ENCODE measurements at places on chromosomes 7 and 10.

- DNase-seq, result no peak
Measured at GRCh38 chr10:100685331-100685730, 60.1 kb upstream of the PAX2 start.

GRCh38 chr10:78866731-78867554, 201.8 kb upstream of the ZMIZ1 start:
- DNase-seq, result peak; percentile 0

- DNase-seq, result no peak
Measured at GRCh38 chr7:80916770-80917741, 1.8 kb downstream of the SEMA3C start.

DNA sequence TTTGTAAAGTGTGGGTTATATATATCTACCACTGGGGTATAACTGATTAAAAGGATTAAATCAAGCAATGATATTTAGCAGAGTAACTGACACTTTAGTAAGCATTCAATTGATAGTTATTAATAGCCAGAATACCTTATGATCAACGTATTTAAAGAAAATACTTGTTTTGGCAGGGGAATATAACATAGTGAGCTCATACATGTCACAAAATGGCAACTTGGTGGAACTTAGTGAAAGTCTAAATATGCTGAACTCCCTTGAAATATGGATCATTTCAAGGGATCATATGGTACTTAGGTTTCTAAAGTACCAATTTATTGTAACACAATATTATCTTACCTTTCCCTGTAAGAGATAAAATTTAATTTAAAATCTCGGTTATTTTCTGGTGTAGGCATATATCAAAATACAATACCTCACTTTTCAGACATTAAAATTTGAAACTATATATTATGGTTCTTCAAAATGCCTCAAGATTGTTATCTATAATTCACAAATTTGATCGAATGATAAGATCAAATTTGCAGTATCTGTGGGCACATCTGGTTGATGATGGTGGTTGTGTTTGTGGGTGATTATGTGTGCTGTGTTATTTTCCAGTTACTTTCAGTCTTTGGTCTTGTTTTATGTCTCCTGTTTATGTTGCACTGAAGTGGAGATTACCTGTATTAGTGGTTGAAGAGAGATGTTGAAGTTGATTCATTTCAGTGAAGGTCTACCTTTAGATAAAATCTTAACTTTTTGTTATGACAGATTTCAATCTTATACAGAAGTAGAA, 5.2 kb downstream of the ARL4A start:
- DNase-seq, result no peak

GRCh38 chr7:5453566-5454075, 30.0 kb upstream of the TNRC18 start:
- no peak for DNase-seq

DNA sequence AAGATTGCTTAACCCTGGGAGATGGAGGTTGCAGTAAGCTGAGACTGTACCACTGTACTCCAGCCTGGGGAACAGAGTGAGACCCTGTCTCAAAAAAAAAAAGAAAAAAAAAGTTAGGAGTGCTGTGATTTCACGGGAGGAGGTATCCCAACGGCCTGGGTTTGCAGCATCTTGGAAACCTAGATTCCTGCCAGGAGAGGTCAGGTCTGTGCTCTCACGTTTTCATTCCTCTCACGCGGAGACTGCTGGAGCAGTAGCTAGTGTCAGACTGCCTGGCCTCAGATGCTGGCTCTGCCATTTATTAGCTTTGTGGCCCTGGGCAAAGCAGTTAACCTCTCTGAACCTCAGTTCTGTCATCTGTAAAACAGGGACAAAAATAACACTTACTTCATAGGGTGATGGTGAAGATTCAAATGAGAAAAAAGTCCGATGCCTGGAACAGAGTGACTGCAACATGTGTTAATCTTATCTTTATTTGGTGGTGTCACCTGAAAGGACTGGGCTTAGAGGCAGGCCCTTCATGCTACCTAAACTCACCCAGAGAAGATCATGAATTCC, 94.9 kb downstream of the GAD2 start:
- DNase-seq, result no peak

GRCh38 chr7:84328571-84328970, 134.0 kb upstream of the SEMA3A start:
- no peak for DNase-seq

DNA sequence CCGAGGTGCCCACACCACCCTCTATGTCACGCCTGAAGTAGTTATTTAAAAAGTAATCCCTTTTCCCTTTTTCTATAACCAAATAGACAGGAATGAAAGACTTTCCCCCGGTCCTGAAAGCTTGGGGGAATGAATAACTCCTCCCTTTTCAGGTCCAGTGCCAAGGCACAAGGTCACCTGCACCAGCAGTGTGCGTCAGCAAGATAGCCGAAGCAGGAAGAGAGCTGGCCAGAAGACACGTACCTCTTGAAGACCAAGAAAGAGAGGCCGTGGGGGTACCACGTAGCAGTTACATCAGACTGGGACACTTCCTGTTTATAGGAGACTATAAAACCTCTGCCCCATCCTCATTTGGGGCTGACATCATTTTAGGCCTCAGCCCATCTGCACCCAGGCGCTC, 10.7 kb upstream of the AKR1B1 start:
- DNase-seq, result no peak

GRCh38 chr7:128937271-128937646, 468 bp upstream of the IRF5 start:
- no peak for DNase-seq

DNA sequence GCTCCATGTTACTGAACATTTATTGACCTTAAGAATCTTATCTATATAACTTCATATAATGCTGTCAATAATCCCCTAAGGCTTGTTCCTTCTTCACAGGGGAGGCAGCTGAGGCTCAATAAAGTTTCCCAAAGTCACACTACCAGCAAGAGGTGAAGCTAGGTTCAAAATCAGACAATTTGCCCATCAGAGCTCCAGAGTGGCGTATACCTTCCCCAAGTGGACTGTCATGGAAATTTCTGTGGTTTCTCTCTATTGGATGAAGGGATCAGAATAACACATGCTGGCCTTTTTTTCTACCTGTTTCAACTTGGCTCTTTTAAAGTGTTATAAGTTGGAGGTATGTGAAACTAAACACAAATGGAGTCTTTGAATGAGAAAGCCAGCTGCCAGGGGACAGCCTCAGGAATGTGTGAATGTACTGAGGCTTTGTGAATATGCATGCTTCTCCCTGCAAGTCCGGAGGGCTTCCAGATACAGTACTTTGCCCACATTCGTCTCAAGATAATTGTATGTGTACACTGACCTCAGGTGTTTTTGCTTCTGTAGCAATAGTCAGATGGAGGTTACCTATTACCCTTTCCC, 656.3 kb upstream of the CELF2 start:
- DNase-seq, result no peak

GRCh38 chr7:17297243-17297642, 1.2 kb upstream of the AHR start:
- DNase-seq, result no peak

GRCh38 chr10:31752170-31752569, 176.5 kb downstream of the ARHGAP12 start:
- DNase-seq, result peak; percentile 55
